ENCODE measurements at places on chromosomes 7 and 10.

DNA sequence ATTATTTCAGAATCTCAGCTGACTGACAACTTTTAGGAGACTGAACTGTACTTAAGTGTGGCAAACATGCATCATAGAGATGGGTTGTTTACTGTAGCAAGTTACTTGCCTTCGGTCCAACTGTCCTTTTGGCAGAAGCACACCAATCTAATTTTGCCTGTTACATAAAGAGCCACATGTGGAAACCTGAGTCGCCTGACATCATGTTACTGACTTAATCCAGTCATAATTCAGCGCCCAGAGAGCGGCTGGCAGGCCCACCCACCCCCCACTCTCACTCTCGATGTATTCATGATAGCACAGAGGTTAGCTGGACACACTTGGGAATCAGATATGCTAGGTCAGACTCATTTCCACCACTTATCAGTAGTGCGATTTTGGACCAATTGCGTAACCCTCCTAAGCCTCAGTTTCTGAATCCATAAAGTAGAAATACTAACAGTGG lies 57.3 kb upstream of the CAPZA2 start:
- no peak for DNase-seq

GRCh38 chr10:97852840-97853405 lies 3.3 kb downstream of the GOLGA7B start:
- no peak for DNase-seq

DNA sequence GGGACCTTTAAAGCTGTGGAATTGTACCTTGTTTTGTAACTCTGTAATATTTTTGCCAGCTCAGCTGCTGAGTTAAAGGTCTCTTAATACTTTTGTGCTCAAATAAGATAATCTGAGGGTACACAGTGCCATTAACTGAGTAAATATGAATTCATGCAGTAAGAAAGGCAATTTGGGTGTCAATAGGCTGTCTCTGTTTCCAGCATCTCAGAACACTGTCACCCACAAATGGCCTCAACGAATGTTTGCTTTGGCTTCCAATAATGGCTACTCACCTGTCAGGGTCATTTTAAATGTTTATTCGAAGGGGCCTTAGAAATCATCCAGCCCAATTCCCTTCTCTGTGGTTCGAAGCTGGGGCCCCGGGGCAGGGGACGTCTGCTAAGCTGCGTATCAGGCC lies 225.4 kb downstream of the ZMYND11 start:
- no peak for DNase-seq

GRCh38 chr7:108604307-108605077 lies 34.8 kb downstream of the DNAJB9 start:
- DNase-seq, result no peak

- no peak for DNase-seq
These were observed 60.7 kb downstream of the ZMIZ1 start for GRCh38 chr10:79129361-79129997.

- no peak for DNase-seq
These were observed 68.8 kb upstream of the DNAJB6 start for GRCh38 chr7:157267956-157268355.

DNA sequence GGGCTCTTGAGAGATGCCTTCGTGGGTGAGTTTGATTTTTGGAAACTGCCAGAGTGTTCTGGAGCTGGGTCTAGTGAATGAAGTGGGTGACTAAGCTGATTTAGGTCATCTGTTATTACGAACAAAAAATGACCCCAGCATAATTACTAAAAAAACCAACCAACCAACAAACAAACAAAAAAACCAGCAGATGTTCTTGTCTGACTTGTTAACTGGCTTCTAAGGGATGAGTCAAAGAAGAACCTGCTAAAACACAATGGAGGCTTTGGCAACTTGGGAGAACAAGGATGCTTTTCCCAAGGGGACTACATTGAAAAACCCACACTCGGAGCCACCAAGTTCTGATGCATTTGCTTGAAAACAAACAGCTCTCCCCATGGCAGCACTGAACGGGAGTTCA lies 11.5 kb downstream of the TACR2 start:
- DNase-seq, result no peak

DNA sequence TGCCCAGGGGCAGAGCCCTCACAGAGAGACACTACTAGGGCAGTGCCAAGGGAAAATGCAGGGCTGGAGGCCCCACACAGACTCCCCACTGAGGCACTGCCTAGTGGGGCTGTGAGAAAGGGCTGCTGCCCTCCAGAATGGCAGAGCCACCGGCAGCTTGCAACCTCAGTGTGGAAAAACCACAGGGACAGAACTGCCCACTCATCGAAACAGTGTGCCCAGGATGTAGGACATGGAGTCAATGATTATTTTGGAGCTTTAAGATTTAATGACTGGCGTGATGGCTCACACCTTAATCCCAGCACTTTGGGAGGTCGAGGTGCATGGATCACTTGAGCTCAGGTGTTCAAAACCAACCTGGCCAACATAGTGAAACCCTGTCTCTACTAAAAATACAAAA lies 27.5 kb upstream of the MSS51 start:
- DNase-seq, result no peak

- no peak for DNase-seq
These were observed 352.7 kb downstream of the DNAJB6 start for GRCh38 chr7:157689269-157690057.

DNA sequence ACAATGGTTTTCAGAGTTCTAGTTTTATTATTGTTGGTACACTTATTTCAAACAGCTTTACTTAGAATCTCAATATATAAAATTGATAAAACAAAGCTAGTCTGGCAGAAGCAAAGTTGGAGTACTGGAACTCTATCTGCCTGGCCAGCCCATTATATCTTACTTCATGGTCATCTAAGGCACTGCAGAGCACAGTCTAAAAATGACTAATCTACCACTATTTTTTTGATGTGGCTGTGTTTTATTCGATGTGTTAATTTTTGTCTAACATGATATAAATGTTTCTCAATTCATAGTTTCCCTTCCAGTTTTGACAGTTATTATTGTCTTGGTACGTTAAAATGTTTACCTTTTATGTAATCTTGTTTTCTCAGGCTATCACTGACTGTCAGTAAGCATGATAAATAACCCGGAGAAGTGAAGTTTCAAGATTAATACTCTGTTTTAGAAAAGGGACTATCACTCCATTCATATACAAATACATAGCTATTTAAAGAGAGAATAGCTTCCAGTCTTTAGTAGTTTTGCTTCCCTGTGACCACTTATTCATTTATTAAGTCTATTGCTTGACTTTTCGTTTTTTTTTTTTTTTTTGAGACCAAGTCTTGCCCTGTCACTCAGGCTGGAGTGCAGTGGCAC lies 60.6 kb upstream of the CSTF2T start:
- no peak for DNase-seq

- DNase-seq, result no peak
These were observed 8.6 kb downstream of the POLL start for GRCh38 chr10:101579516-101579870.

DNA sequence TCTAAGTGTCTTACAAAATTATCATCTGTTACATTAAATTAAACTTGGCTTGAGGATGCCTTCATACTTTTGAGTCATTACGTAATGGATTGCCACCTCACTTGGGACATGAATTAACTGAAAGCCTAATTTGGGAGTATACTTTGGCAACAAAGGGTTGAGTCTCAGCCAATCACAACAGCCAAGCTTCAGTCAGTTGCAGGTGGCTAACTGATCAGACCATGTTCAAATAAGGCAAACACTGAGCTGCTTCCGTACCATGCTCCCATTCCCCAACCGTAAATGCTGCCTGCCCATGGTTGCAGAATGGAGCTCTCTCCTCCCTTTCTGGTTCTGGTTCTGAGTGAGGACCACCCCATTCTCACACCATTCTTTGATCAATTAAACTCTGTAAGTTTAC lies 92.9 kb upstream of the STK17A start:
- DNase-seq, result no peak

DNA sequence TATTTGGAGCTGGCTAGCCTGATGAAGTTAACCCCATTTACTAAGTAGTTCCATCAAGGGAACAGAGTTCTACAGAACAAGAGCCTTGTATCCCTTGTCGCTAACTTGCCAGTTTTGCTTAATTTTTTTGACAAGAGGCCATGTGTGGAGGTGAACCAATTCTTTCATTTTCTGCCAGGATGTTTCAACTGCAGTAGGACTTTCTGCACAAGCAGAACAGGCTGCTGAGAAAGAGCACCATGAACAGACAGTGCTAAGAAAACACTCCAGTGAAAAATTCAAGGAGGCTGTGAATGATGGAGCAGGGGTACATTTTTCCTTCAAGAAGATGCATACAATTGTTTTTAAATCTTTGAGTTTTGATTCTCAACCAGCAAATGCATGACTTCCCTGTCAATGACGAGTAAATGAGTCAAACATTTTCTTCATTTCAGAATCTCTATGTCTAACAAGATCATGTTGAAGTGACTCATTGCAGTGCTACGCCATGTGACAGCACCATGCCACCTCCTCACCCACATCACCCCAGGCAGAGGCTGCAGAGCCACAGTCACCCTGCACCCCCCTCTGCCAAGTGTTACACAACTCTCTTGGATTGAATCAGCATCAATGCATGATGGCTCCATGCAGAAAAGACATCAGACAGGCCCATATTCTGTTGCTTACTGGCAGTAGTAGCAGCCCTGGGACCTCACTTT lies 193.1 kb downstream of the COBL start:
- DNase-seq, result peak; percentile 84

DNA sequence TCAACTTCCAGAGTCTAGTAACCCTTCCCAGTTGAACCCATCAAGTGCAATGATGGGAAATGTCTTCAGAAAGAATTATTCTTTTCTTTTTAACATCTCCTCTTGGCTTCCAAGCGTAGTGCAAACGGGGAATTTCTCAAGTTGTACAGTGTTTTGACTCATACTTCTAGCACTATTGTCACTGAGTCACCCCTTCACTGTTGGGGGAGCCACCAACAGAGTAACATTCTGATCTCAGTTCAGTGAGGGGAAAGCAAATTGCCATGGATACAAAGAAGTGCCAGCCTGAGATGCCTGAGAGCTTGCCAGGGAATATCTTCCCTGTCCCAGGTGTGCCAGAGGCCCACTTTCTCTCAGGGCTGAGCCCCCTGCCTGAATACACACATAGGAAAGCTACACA lies 31.0 kb downstream of the CYP3A5 start:
- DNase-seq, result no peak

Measured in stimulated activated naive CD8-positive, alpha-beta T cell treated with anti-CD3 and anti-CD28 coated beads, Interleukin-15, amount 100 ng/mL, for 72 hours (primary cell).